ENCODE measurements at places on chromosomes 13 and 19. TPM values are rescaled to one million over a fixed set of nuclear protein-coding genes. Genes with fewer than 3 reads are reported as not detected.
A peak's percentile ranks its signal among the peaks of the same experiment; 100 is the strongest.

The NKPD1 gene
- total RNA-seq: not detected

The FXYD3 gene
- 3.7 TPM for total RNA-seq

The ZNF433 gene
- 4.0 TPM for total RNA-seq

The CEACAM8 gene
- total RNA-seq: not detected

The HIPK4 gene
- not detected for total RNA-seq

The THSD1 gene
- 6.6 TPM for total RNA-seq

The PODNL1 gene
- total RNA-seq: 2.4 TPM

The ZNF546 gene
- total RNA-seq: 9.1 TPM

The PALM gene
- 52.3 TPM for total RNA-seq

The KIR3DL2 gene
- total RNA-seq: 0.11 TPM

The WTIP gene
- 18.0 TPM for total RNA-seq

The CYP2A6 gene
- total RNA-seq: not detected

The FUT1 gene
- total RNA-seq: 2.2 TPM

The CHAMP1 gene
- total RNA-seq: 10.7 TPM

The PSG3 gene
- not detected for total RNA-seq

GRCh38 chr19:54197121-54197520 is 3.5 kb upstream of the RPS9 start:
- DNase-seq: no peak

DNA sequence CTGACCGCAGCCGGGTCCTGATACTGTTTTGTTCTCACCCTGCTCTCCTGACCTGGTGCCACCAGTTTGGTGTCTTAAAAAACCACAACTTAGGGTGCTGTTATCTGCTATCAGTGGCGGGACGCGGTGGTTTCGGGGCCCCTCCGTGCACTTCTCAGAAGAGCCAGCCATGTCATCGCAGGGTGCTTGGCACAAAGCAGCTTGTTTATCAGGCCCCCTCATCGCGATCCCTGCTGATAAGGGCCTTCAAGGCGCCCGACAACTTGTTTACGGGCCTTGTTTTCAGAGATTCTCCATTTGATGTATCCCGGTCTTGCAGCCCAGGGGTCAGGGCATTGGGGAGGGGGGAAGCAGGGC is 58.1 kb upstream of the KLF2 start:
- DNase-seq: no peak

- DNase-seq: no peak
Measured at GRCh38 chr19:46631481-46631880, 4.5 kb downstream of the GNG8 start.

- no peak for DNase-seq
Measured at GRCh38 chr13:39985071-39985470, 329.6 kb downstream of the COG6 start.

- DNase-seq: no peak
Measured at GRCh38 chr13:83162493-83162892, 719.8 kb downstream of the SLITRK1 start.

GRCh38 chr13:77810430-77810829 is 108.2 kb downstream of the EDNRB start:
- DNase-seq: no peak

DNA sequence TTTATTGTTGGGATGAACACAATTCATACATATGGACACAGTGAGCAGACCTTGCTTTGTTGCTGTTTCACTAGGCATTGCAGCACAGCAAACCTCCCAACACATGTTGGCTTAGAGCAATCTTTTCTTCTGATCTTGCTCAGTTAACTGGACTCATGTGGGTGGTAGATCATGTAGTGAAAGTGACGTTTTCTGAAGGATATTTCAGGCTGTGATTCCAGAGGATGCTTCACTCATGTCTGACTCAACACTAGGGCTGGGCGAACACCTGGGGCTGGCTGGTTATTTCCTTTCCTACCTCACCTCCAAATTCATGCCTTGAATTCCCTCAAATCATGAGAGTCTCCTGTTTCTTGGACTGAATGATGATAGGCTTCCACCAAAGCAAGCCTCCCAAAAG is 14.3 kb upstream of the LGALS13 start:
- no peak for DNase-seq

GRCh38 chr19:48637449-48637947 is 319 bp upstream of the DBP start:
- DNase-seq: peak; percentile 100

DNA sequence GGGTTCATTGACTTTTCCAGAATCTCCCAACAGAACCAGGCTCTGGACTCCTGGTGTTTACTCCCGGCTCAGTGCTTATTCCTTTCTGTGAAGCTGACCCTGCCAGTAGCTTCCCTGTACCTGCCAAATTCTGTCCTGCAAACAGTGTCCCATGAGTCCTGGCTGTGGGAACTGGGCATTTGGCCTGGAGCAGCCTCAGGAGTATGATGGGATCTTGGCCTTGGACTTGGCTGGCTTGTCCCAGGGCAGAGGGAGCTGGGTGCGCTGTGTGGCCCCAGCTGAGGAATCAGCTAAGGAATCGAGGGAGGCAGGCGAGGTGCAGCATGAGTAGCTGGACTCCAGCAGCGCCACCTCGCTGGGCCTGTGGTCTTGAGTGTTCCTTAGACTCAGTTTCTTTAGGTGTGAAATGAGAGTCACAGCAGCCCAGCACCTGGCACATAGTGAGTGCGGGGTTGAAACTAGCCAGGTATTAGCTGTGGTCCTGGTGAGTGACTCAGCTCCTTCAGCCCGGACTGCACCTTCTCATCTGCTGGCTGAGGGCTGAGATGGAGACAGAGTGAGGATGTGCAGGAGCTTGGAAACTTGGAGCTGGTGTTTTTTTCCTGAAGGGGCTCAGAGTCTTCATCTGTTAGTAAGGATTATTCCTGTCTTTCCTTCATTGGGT is 10.4 kb downstream of the CLASRP start:
- no peak for DNase-seq

DNA sequence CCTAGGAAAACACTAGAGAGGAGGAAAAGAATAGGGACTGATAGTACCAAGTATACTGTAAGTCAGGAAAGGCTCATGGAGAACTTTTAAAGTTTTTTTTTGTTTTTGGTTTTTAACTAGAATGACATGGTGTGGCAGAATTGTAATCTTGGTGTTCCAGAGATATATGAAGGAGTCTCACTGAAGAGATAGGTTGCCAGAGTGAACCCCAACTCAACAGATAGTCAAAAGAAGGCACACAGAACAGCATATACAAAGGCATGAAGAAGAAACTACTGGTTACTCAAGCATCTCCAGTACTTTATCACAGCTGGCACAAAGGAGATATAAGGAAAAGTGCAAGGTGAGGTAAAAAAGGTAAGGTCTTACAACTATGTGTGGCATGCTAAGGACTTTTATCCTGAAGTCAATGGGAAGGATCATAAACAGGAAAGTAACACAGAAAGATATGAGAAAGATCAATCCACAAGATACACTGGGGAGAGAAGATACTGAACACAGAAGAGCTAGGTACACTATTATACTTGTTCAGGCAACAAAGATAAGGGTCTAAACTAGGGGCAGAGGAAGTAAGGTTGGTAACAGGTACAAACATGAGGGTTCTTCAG is 6.0 kb downstream of the KPNA3 start:
- no peak for DNase-seq

DNA sequence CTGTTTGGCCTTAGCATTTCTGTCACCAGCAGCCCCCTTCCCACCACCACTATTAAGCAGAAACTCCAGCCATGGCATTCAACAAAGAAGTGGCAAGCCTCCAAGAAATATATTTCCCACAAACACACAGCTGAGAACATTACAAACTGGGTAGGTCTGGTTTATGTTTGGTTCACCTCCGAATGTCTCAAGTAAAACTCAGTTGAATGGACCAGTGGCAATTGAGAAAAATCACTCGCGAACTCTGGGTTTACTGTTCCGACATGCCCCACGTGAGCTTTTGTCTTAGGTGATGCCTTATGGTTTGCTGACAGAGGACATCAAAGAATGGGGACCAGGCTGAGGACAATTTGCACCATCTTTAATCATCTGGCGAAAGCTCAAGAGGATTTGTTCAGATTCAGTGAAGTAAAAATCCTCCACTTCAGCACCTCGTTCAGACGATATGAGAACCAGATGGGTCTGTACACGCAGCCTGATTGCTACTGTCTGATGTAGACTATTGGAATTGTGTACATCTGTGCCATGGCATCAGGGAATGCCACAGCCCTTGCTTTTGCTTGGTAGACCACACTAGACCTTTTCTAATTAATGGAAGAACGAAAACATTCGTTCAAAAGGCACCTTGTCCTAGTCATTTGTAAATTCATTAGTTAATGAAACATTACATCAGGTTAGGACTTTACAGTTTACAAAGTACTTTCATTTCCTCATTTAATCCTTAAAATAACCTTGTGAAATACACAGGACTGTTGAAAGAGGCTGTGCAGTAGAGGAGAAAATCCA is 59.4 kb downstream of the SLC10A2 start:
- no peak for DNase-seq

DNA sequence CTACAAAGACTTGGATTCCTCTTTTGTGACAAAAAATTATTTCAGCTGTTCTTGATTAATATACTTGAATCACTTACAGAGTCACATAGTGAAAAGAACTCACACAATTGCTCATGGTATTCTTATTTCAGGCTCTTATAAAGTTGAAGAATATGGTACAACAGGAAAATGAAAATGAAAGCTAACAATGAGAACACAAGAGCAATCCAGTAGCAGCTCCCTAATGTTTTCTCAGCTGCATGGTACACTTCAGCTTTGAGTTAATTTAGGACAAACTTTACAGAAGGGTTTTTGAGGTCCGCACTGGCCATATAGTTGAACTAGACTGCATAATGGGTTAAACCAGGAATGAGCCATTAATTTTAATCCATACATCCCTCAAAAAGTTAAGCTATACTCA is 1261.8 kb downstream of the SLITRK5 start:
- DNase-seq: no peak

DNA sequence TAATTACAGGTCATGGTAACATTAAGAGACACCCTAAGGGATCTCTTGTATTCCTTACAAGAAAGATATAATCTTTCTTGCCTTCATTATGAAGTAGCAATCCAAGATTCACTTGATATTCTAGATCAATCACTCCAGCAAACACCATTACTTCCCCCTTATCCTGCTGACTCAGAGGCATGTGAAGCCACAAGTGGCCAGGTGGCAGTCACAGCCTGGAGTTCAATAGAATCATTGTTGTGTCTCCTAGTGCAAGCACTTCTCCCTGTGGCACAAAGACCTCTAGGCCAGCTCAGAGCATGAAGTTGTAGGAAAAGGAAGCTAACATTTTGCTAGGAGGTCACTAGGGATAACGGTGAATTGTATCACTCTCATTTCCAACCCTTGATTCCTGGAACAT is 864.3 kb upstream of the ATXN8OS start:
- DNase-seq: no peak

GRCh38 chr19:53772943-53773342 is 51.2 kb downstream of the NLRP12 start:
- DNase-seq: no peak

DNA sequence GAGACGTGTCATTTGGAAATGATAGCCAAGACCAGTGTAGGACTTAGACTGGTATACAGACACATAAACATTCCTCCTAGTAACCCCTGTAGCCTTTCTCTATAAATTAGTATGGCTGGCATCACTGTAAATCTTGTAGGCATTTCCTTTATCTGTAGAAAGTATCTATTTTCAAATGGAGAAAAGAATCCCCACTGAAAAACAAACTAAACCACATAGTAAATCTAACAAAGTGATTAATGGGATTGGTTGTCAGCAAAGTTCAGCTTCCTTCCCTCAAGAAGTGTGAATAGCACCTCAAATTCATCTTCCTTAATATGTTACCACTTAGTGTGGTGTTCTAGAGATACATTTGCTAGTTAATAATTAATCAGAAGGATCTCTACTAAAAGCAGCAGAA is 119.4 kb upstream of the NBEA start:
- DNase-seq: no peak

GRCh38 chr13:43764349-43764748 is 22.4 kb downstream of the ENOX1 start:
- no peak for DNase-seq

- no peak for DNase-seq
Measured at GRCh38 chr19:54803410-54803809, at the start of gene KIR2DL4. KIR2DL4 (plus strand) TSS chr19:54803610; CDS start chr19:54803652, 42 bp downstream.

DNA sequence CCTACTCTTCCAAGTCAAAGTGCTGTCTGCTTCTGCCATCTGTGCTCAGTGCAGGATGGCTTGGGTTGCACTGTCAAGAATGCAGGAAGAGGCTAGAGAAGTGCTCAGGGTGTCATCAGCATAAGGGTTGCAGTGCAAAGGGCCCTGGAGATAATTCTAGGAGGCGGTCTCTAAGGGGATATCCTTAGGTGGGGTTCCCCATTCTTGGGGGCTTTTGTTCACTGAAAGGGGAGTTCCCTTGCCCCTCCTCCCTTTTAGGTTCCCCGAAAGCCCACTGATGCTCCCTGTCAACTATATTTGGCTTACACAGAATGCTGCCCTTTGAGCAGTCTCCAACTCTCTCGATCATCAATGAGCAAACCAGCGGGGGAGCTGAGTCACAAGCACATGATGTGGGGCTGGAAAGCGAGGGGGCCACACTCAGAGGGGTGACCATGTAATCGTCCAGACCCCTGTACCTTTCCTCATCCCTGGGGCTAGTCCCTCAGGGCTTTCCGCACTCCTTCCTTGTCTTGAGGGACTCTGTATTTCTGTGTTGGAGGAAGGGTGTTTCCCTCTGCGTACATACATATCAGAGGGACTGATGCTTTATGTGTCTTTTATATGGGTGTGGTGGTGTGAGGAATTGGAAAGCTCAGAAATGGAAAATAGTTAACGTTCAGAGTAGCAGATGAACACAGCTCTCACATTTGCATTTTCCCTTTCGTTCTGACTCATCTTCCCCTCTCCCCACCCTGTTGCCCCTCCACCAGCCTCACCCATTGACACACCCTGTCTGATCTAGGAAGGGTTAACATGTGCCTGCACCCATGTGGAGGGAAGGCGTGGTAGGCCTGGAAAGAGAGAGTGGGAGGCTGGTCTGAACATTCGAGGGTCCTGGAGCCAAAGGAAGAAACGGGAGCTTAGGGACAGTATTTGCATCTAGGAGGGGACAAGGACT is 6.7 kb downstream of the ZBTB32 start:
- DNase-seq: no peak

- peak; percentile 88 for DNase-seq
Measured at GRCh38 chr19:1512671-1513498, at the start of gene ADAMTSL5. ADAMTSL5 (minus strand) TSS chr19:1513019; CDS start chr19:1510943, 2,076 bp downstream.

- no peak for DNase-seq
Measured at GRCh38 chr13:76783798-76784197, 102.4 kb downstream of the KCTD12 start.

- no peak for DNase-seq
Measured at GRCh38 chr13:44573790-44574465, 2.2 kb downstream of the TSC22D1 start.

GRCh38 chr19:34386645-34387445 is 17.4 kb upstream of the PDCD2L start:
- no peak for DNase-seq

GRCh38 chr13:97537110-97537509 is 103.1 kb downstream of the RAP2A start:
- DNase-seq: no peak
